ENCODE measurements at places on chromosomes 3 and 15. TPM values are rescaled to one million over a fixed set of nuclear protein-coding genes. Genes with fewer than 3 reads are reported as not detected.

DNA sequence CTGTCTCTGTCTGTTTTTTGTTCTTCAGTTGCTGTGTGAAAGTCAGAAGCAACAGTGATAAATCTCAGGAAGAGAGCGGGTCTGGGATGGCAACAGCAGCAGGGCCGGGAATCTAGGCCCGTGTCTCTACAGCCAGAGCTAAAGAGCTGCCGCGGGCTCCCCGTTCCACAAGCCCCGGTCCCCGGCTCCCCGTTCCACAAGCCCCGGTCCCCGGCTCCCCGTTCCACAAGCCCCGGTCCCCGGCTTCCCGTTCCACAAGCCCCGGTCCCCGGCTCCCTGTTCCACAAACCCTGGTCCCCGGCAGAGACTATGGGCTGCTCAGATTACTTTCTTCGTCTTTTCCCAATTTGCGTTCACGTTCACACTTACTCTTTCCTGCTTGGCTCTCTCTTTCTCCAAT is 19.5 kb downstream of the RCCD1 start:
- no peak for DNase-seq

The C2CD4A gene
- total RNA-seq, result 0.23 TPM

The SEMA3F gene
- total RNA-seq, result 0.15 TPM

The ZNF385D gene
- total RNA-seq, result not detected

- DNase-seq, result no peak
Observed at GRCh38 chr3:170277833-170278580, 55.8 kb downstream of the PRKCI start.

The SLC26A6 gene
- 56.0 TPM for total RNA-seq

The GNAT1 gene
- not detected for total RNA-seq

DNA sequence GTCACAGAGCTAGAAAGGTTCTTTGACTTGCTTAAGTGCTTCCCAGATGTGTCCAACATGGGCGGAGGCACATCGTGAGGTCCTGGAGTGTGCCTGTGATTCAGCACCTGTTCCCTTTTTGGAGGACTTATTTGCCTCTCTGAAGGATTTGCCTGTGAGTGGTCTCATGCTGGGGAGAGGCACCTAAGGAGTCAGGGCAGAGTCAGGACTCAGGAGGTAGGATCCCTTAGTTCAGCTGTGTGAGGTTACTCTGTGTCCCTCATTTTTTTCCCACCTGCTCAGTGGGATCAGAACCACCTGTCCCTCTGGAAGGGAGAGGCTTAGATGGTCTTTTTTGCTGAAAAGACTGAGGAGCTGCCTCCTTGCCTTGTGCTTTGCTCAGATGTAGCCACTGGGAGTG is 3.0 kb downstream of the ZNF589 start:
- DNase-seq, result no peak

DNA sequence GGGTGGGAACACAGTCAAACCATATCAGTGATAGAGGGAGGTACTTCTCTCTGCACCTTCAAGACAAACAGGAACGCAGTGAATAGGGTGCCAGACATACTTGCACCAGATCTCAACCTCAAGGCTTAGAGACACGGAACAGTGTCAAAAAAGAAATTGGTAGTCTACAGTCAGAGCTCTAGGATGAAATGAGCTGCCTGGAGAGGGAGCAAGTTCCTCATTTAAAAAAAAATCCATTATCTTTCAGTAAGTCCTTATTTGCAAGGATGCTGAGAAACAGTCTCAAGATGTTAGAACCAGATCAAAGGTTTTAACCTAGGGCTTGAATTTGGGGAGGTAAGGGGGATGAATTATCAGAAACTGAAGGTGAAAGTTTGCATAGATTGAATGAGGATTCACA is 20.2 kb upstream of the LMCD1 start:
- DNase-seq, result no peak

GRCh38 chr15:58551764-58552504 is 120.1 kb downstream of the LIPC start:
- no peak for DNase-seq

GRCh38 chr15:90760661-90761232 is 43.6 kb downstream of the BLM start:
- DNase-seq, result no peak

The SLC22A14 gene
- total RNA-seq, result not detected

GRCh38 chr3:118495206-118495605 is 539.4 kb downstream of the IGSF11 start:
- no peak for DNase-seq

The SLC22A13 gene
- total RNA-seq, result 0.25 TPM

The FBXO40 gene
- total RNA-seq, result not detected

The TCTA gene
- 19.7 TPM for total RNA-seq

- DNase-seq, result no peak
Observed at GRCh38 chr3:141657516-141657915, 80.6 kb upstream of the RNF7 start.

The GLCE gene
- 4.0 TPM for total RNA-seq

DNA sequence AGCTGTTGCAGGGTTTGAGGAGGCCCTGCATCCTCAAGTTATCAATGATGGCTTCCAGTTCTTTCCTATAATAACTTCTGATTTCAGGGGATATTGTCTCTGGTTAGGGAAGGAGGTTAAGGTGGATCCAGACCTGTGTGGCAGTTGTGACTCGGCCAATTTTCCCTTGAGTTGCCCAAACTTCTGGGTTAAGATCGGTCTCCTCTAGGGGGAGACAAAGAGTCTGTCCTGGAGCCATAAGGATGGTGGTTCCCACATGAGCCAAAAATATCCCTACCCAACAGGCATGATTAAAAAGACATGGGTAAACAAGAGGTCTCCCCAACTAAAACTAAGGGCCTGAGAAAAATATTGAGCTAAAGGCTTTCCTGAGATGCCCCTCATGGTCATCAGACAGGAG is 227.5 kb upstream of the MDFIC2 start:
- no peak for DNase-seq

DNA sequence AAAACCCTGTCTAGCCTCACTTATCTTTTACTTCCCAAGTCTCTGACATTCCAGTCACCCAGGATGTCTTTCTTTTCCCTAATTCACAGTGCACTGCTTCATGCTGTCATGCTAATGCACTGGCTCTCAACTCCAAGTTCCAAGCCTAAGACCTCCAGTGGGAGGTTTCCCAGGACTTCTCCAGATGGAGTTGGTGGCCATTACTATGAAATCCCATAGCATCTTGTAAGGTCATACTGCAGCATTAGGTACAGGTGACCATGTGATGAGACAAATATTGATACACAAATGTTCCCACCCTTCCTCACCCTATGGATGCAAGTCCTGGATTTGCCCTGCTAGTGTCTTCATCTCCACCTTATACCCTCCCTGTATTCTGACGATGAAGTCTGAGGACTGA is 138.6 kb upstream of the PRICKLE2 start:
- DNase-seq, result no peak

DNA sequence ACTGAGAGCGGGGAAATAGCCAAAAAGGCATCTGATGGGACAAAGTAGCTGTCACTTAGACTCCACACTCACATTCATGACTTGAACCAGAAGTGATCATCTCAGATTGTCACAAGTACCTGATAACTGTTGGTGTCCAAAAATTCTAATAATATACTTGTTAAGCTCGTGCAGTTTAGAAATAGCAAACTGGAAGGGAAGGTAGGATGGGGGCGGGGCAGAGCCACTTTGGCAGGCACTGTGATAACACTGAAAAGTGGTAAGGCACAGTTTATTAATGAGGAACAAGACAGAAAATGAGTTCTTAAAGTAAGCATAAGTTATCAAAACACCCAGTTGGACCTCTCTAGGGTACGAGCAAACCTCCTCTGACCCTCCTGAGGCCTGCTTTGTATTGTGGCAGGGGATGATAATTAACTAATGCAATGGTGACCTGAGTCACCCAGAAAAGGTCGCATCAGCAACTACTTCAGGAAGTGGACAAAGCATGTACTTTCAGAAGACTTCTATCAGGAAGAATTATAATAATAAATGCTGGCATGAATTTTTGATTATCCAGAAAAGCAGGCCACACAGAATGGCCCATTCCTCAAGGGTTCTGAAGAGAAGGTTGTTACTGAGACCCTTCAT is 54.4 kb downstream of the ADCY5 start:
- no peak for DNase-seq

The ADCY5 gene
- total RNA-seq, result not detected

GRCh38 chr3:177041021-177041729 is 156.1 kb downstream of the TBL1XR1 start:
- no peak for DNase-seq

DNA sequence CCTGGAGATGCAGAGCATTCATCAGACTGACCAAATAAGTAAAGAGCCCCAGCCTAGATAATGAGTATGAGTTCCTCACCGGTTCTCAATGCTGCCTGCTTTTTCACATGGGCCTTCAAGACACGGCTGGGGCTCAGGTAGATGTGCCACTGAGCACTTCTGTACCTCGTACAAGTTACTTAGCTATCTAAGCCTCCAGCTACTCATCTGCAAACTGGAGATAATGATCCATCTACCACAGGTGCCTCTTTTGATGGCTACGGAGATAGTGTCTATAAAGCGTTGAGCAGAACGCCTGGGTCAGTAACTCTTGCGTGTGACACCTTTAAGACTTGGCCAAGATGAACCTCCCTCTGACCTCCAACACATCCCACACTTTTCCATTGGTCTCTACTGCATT is 56.3 kb downstream of the CCR4 start:
- DNase-seq, result no peak

DNA sequence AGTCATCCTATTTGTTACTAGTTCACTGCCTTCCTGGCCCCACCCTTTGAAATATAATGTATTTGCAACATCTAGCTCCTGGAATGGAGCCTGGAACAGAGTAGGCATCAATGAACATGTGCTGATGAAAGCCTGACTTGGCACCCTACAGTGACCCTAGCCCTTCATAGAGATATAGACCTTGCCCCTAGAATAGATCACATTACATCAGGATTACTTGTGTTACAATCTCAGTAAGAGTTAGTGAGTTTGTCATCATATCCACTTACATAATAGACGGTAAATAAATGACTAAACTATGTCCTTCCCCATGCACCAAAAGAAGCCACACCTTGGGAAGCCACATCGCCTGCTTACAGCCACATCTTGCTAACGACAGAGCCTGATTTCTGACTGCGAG is 110.5 kb upstream of the WNT5A start:
- no peak for DNase-seq

DNA sequence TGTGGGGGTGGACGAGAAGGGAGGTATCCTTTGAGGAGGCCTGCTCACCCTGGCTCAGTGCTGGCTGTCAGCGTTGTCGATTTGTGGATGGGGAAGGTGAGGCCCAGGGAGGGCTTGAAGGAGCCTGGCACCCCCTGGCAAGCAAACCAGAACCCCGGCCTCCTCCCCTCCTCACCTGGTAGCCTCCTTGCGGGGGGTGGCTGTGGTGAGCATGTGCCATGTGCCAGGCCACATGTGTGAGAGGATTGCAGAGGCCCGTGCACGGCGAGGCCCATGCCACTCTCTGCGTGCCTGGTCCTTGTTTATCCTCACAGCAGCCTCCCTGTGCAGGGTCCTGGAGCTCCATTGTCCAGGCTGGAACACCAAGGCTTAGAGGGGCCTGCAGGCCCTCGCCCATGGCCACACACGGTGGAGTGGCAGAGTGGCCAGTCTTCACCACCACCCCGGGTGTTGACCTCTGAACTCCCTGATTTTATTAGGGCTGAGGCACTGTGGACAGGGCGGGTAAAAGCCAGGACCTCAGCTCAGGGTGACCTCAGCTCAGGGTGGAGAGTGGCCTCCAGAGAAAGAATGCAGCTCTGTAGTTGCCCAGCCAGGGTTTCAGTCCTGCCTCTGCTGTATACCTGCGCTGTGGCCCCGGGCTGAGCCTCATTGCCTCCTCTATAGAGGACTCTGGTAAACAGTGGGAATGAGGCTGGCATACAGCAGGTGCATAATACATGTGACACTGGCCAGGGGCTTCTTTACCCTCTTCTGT is 29.1 kb downstream of the HDAC11 start:
- DNase-seq, result no peak

The CXCR6 gene
- 58.8 TPM for total RNA-seq

The RASL12 gene
- not detected for total RNA-seq

DNA sequence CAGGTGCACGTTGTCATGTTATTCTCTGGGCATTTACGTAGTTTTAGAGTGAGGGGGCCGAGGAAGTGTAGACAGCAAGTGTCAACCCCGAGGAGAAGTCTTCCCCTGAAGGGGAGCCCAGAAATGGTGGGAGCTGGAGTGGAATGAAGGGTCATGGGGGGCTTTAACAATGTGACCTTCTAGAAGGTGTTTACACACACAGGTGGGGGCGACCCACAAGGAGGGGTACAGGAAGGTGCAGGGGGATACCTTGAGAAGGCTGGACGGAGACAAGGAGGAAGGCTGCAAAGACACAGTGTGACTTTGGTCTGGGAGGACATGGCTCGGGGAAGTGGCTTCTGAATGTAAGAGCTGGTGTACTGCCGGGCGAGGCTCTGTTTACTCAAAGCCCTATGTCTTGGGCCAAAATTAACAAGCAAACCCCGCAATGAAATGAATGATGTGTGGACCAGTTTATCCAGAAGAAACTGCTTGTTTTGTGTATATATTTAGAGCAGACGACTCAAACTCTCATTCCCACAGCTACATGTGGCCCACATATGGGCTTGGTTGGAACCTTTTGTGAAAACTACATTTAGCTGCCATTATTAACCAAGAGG is 18.7 kb downstream of the TRPM1 start:
- no peak for DNase-seq

GRCh38 chr3:14398797-14399106 is 3.7 kb upstream of the SLC6A6 start:
- no peak for DNase-seq

- no peak for DNase-seq
Observed at GRCh38 chr3:143081844-143082778, 37.5 kb upstream of the CHST2 start.

- DNase-seq, result no peak
Observed at GRCh38 chr3:57169108-57169507, 4.0 kb upstream of the IL17RD start.

DNA sequence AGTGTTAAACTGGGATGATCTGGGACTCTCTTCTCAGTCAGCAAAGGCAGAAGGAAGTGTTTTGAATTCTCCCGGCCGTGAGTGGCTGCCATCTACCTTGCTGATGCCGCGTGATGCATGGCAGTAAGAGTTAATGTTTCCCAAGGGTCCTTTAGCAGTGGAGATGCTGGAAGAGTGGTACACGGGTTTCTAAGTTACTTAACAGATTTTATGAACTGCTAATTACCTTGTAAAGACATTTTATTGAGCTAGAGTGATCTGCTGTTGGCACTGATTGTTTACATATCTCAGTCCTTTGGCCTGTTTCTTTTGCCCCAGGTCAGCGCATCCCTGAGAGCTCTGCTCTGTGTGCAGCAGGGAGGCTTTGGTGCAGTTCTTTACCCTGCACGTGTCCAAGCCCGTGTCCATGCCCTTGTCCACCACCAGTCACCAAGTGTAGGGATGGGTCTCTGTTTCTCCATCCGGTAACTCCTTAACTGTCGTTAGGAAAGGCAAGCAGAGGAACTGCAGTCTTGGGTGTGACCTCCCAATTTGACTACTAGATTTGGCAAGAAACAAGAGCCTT is 172.3 kb downstream of the SLCO3A1 start:
- DNase-seq, result no peak

- DNase-seq, result no peak
Observed at GRCh38 chr15:78197632-78198031, 36.7 kb downstream of the ACSBG1 start.

Measured in activated CD4-positive, alpha-beta memory T cell treated with anti-CD3 and anti-CD28 coated beads, Interleukin-2, amount 10 ng/mL, durations not matched to agents 7 days and 5 days (primary cell).